CD4-positive, alpha-beta T cell treated with Interleukin-4 for 4 hours (primary cell): ENCODE measurements at places on chromosomes 4 and X.

DNA sequence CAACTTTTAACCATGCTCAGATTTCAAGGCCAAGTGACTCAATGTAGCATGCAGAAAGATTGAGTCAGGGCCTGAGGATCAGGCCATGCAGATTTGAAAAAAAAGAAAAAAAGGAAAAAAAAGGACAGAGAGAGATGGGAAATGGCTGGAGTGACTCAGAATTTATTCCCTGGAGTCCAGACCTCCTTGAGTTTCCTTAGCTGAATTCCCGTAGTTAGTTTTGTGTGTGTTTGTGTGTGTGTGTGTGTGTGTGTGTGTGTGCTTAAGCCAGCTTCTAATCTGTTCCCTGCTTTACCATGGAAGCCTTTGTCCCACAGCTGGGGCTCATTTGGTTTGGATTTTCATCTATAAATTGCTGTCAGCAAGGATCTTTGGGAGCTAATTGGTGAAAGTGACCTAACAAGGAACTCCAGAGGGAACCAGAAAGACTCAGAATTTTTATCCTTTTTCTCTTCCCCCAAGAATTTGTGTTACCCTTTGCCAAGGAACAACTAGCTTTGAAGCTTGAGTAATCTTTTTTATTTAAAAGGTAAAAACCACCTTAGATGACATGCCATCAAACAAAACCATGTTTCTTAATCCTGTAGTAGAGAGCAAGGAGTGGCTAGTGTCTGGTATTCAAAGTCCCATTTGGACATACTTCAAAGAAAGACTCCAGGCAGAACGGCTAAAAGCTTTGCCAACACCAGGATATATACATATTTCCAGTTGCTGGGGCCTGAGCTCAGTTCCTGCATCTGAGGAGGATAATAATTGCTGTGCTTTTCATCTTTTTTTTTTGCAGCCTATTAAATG, 109.0 kb upstream of the DDIT4L start:
- DNase-seq: no peak

GRCh38 chrX:133493366-133493765, 78.1 kb upstream of the GPC4 start:
- DNase-seq: no peak

DNA sequence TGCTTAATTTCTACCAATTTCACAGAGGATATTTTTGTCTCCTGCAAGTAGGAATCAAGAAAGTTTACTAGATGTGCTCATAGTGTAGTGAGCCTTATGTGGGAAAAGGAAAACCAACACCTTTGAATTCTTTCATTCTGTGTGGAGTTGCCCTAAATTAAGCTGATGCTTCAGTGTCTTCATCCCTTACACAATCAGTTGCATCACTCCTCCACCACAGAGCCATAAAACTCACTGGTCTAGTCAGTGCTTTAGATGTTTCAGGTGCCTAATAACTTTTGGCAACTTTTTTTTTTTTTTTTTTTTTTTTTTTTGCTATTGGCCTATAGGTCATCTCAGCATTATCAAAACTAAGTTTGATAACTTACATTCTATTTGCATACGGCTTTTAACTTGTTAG, 41.5 kb downstream of the HHIP start:
- DNase-seq: no peak

DNA sequence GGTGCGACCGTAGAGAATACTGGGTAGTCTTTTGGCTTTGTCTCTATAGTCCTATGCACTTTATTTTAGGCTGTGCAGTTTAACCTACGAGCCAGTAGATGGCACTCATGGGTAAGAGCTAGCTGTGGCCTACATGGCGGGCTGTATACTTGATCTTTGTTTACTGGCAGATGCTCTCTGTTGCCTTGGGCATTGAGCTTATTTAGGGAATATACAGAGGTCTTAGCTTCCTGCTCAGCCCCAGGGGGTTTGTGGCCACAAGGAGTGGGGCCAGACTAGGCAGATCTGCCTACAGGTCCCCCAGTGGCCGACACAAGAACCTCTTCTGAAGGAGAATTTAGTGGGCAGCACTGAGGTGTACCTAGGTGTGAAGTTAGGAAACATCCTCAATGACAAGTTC, 227.6 kb upstream of the HDX start:
- peak; percentile 18 for DNase-seq

GRCh38 chr4:42566835-42567234, 90.1 kb downstream of the ATP8A1 start:
- DNase-seq: no peak

DNA sequence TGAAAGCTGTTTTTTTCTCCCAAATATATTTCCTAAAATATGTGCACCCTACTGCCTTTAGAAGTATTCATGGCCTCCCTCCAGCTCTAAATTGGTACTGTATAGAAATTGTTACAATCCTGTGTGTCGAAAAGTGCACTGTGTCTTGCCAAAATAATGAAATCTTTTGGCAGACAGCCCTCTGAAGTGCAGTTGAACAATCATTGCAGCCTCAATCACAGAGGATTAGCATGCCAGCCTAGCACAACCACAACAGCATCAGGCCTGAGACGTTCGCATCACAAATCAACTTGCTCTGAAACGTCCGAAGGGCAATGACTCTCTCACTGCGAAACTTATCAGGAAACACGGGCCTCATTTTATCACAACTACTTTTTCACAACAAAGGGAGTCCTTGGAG, 99.0 kb downstream of the ANOS1 start:
- DNase-seq: no peak

DNA sequence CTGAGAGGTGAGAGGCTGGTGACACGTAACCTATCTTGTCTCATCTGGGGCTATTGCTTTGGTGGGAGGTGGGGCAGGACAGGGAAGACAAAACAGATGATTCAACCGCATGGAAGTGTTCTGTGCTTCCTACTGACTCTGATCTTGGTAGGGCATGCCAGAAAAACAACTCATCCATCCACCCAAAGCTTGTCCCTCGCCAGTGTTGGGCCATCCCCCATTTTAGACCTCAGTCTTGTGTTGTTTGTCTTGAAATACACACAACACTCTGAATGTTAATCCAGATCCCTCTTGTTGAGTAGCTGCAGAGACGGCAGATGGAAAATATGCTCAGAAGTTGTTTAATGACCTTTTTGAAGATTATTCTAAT, 377 bp downstream of the CHRNA9 start:
- no peak for DNase-seq

DNA sequence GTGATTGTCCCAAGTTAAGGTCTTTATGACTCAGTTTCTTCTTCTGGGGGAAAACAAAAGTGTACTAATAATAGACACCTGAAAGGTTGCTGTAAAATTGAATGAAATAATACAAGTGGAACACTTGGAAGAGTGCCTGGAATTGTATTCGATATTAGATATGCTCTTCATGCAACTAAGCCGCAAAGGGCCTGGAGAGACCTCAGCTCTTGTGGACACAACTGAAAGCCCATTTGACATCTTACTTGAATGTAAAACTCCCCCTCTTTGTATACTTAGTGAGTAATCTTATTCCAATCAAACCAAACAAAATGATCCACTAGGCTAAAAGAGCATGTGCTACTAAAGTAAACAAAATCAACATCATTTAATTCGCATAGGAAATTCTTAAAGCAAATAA, 511 bp upstream of the MAP9 start:
- DNase-seq: no peak

GRCh38 chr4:108043526-108043925, 53.8 kb downstream of the HADH start:
- no peak for DNase-seq

DNA sequence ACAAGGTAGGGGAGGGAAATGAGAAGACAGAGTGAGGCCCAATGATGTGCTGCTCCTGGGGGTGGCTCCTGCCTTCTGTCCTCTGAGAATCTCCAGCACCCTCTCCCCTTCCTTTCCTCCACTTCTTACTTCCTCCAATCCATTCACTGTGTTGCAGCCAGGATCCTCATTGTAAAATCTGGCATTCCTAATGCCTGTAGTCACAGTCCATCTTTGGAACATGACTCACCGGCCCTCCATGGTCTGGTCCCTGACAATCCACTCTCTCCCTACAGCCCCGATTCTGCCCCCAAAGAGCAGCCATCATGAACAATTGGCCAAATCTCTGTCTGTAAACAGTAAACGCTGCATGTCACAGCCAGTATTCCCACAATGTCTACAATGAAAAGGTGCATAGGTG, 72.9 kb downstream of the CLNK start:
- DNase-seq: no peak

DNA sequence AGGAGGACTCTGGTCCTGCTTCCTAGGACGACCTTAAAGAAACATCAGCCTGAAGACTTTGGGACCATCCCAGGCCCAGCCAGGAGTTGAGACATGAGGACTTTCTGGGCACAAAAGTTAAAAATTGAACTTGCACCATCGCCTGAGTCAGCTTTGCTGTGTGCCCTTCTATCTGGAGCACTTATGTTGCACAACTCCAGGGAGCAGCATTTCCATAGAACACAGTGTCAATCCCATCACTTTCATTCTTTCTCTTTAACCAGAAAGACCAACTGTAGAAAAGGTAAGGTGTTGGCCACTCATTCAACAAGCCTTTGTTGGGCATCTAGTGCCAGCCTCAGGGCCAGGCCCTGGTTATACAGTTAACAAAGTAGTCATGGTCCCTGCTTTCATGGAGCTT, 8.6 kb upstream of the CLDN24 start:
- no peak for DNase-seq

DNA sequence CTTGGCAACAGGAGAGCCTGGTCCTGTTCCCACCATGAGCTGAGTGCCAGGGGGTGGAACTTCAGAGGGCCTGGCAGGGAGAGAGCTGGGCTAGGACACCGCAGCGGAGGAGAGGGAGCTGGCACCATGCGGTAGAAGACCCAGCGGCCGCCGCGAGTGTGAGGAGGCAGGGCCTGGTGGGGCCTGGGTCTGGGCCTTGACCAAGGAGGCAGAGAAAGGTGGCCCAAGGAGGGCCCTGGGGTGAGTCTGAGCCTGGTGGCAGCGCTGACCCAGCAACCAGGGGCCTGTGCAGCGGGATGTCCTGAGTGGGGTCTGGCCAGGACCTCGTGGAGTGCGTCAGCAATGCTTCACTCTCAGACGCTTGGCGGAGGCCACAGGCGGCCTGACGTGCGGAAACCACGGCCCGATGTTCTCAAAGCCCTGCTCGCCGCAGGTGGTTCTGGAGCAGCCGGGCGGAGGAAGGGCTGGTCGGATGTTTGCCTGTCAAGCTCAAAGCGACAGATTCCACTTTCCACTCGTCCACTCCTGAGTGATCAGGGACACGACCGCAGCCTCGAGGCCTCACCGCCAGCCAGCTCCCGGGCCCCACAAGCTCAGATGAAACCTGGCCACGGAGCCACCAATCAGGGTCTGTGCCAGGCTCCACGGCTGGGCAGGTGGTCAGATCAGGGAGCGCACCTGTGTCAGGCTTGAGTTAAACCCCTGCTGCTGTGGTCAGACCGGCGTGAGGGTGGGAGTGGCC, 20.8 kb downstream of the ATP5ME start:
- DNase-seq: no peak

DNA sequence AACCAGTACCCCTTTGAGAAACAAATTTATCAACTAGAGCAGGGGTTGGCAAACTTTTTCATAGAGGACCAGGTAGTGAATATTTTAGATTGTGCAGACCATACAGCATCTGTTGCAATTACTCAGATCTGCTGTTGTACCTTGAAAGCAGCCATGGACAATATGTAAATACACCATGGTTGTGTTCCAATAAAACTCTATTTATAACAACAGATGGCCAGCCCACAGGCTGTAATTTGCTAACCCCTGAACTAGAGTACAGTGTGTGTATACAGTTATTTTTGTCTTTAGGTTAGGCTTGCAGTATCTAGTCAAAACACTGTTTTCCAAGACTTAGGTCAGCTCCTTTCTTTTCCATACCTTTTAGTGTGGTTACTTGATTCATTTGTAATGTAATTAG, 54.4 kb downstream of the PHKA1 start:
- no peak for DNase-seq

GRCh38 chr4:28350485-28350884, 1489.8 kb downstream of the STIM2 start:
- no peak for DNase-seq

- DNase-seq: no peak
Measured at GRCh38 chr4:40059362-40059761, 2.7 kb downstream of the N4BP2 start.

DNA sequence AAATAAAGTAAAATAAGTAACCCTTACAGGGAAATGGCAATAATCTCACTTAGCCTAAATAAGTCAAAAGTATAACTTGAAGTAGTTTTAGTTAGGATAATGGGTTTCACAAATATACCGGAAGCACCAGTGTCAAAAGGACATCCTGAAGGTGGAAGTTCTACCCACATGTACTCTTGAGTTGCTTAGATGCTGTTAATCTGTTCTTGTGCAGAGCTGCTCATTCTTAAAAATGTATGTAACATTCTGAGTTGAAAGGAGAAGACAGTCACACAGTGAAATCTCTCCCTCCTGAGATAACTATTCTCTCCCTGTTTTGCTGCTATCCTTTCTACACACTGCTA, 11.2 kb upstream of the CCNG2 start:
- DNase-seq: peak; percentile 13

GRCh38 chr4:61447918-61448317, 247.8 kb downstream of the ADGRL3 start:
- DNase-seq: no peak

- DNase-seq: no peak
Measured at GRCh38 chr4:151674804-151675391, 85.9 kb downstream of the GATB start.

GRCh38 chr4:15031993-15032675, 29.9 kb downstream of the CPEB2 start:
- DNase-seq: no peak

DNA sequence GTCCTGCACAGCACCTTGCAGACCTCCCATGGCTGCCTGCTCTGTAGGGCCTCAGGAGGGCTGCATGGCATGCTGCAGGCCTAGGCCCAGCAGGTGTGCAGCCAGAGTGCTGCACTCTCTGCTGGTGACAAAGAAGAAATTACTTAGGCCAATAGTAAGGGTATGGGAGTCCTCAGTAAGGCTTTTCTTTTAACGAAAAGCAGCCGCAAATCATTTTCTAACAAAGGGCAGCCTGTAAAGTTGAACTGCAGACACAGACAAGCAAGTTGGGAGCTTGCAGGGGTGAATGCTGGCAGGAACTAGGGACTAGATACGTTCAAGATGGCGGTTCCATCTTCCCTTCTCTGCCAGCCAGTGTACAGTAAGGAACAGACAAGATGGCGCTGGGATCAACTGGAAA, 22.4 kb upstream of the UBA6 start:
- DNase-seq: no peak

DNA sequence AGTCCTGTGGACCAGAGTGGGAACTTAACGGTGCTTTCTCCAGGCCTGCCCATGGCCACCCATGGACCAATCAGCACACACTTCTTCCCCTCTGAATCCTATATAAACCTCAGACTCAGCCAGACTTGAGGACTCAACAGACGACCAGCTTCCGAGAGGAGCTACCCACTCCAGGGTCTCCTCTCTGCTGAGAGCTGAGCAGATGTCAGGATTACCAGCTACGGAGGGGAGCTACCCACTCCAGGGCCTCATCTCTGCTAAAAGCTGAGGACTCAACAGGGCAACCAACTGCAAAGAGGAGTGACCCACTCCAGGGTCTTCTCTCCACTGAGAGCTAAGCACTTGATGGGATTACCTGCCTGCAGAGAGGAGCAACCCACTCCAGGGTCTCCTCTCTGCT, 80.0 kb upstream of the DDX60 start:
- DNase-seq: no peak
